ENCODE measurements at places on chromosomes 1 and 21.
A peak's percentile ranks its signal among the peaks of the same experiment; 100 is the strongest.

- no peak for DNase-seq
Measured at GRCh38 chr1:246679794-246680177, 44.4 kb upstream of the SCCPDH start.

DNA sequence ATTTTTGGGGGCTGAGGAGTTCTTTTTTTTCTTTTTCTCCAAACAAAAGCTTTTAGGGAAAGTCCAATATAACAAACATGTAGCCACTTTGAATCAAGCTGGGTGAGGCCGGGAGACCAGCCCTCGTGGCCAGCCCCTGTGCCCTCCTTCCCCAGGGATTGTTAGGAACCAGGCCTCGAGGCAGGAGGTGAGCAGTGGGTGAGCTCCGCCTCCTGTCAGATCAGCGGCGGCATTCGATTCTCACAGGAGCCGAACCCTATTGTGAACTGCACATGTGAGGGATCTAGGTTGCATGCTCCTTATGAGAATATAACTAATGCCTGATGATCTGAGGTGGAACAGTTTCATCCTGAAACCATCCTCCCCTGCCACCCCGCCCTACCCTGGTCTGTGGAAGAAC lies 41.8 kb upstream of the TTC22 start:
- no peak for DNase-seq

- DNase-seq = peak; percentile 17
Measured at GRCh38 chr1:11749203-11749689, 12.7 kb upstream of the C1orf167 start.

GRCh38 chr1:78070210-78070609 lies 24.4 kb downstream of the GIPC2 start:
- no peak for DNase-seq

DNA sequence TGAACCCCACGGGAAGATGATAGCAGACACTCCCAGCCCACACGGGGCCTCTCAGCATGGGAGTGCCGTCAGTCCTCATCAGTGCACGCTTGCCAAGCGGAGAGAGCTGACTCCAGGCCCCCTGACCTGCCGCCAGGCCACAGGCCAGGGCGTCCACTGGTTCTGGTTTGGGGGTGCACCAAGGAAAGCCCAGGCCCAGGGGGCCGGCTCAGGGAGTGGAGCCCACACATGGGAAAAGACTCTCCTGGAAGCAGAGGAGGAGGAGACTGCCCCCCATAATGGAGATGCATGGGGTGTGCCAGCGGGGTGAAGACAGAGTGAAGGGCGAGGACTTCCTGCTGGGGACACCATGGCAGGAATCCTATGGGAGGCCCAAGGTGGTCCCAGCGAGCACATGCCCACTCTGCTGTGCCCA lies 6.4 kb downstream of the TRIM11 start:
- no peak for DNase-seq

All from activated gamma-delta T cell treated with anti-CD3 and anti-CD28 coated beads, Interleukin-2, amount 50 U/mL, for 16 hours (primary cell).